ENCODE measurements at places on chromosomes 4 and X.

DNA sequence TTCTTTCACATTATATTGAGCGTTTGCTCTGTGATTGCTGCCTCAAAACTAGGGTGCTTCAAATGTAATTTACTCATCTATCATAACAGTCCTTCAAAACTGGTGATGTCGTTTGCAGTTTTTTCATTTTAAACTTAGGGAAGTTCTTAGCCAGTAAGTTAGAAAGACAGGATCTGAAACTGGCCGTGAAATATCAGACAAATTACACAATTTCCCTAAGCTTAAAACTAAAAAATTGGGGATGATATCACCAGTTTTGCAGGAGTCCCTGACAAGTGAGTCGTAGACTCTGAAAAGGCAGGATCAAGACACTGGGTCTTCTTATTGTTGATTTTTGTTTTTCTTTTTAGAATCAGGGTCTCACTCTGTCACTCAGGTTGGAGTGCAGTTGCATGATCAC, 44.8 kb downstream of the MOB1B start:
- DNase-seq = no peak

DNA sequence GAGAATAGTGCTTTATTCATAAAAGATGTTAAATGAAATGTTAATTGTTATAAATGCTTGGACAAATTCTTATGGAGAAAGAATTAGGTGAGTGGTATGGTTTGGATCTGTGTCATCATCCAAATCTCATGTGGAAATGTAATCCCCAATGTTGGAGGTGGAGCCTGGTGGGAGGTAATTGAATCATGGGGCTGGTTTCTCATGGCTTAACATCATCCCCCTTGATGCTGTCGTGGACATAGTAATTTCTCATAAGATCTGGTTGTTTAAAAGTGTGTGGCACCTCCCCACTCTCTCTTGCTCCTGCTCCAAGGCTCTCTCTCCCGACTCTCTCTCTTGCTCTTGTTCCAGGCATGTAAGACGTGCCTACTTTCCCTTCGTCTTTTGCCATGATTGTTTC, 22.5 kb downstream of the GYPE start:
- no peak for DNase-seq

DNA sequence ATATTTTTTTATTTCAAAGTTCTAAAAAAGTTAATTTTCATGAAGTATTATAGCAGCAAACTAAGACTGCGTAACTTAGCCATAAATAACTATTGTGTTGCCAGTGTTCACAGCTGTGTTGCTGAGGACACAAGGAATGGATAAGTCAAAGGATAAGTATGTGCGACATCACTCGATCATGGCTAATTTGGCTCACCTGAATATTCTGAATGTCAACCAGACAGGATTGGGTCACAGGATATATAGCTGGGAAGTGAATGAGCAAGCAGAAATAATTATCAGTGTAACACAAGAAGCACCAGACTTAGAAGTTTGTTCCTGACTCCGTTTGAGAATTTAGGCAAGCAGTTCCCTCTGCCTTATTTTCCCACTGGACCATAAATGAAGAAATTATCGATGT, 33.9 kb downstream of the PRDM8 start:
- DNase-seq = no peak

GRCh38 chrX:3807906-3808305, 94.5 kb upstream of the PRKX start:
- DNase-seq = no peak

DNA sequence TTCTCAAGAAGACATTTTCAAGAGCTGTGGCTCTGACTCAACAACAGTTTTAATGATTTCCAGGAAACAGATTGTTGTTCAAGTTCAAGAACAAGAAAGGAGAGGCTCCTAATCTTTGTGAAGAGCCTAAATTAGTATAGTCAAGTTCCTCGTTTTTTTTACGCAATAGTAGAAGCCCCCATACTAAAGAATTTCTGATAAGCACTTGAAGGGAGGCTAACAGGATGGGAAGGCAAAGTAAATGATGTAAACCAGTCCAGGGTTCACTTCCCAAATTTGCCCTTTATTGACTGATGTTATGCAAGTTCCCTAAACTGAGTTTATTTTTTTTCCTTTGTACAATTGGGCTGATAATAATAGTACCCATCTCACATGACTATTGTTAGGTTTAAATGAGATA, 178.2 kb downstream of the RTL9 start:
- no peak for DNase-seq

GRCh38 chrX:56068274-56068758, 163.8 kb upstream of the KLF8 start:
- DNase-seq = no peak

DNA sequence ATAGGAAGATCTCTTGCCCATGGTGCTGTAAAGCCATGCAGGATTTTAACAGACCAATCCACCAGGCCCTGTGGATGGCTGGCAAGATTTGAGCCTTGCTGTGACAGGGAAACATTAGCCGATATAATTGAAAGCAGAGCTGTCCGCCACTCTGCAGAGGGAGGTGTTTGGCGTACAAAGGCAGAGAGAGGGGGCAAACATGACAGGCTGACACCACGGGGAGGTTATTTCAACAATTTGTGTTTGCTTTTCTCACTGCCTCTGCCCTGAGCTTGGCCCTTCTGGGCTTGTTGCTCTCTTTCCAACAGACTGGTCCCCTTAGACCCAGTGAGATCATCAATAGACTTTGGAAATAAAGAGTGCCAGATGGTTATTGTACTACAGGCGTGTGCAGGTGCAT, 59.4 kb downstream of the CLNK start:
- DNase-seq = no peak

- no peak for DNase-seq
Measured at GRCh38 chrX:71637253-71637618, 18.9 kb upstream of the CXCR3 start.

DNA sequence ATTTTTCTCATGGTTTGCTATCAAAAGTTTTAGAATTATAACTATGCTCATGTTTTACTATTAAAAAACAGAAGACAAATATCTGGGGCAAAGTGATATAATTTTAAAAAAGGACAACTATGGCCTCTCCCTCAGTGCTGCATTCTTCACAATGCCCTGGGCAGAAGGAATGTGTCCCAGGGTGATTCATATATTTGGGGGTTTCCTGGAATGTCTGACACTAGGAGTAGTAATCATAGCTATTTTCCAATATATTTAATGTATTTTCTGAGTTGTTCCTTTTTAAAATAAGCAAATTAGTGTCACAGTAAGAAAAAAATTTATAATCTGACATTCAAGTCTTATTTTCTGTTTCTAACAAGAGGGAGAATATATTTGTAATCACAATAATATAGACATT, 281.7 kb downstream of the UNC5C start:
- DNase-seq = no peak

DNA sequence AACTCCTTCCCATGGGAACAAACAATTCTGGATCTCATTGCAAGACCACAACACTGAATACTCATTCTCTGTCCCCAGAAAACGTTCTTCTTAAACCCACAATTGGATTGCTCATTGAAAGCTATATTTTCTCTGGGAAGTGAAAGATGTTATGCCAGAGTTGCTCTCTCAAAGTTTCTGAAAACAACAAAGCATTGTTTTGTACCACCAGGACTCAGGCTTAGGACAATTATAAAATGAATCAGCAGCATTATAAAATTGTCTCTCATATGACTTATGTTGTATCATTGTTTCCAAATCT, 26.5 kb downstream of the TFDP3 start:
- DNase-seq = no peak

- no peak for DNase-seq
Measured at GRCh38 chr4:48853604-48854394, 22.9 kb downstream of the OCIAD1 start.

- no peak for DNase-seq
Measured at GRCh38 chrX:45261005-45261404, 60.3 kb upstream of the DIPK2B start.

DNA sequence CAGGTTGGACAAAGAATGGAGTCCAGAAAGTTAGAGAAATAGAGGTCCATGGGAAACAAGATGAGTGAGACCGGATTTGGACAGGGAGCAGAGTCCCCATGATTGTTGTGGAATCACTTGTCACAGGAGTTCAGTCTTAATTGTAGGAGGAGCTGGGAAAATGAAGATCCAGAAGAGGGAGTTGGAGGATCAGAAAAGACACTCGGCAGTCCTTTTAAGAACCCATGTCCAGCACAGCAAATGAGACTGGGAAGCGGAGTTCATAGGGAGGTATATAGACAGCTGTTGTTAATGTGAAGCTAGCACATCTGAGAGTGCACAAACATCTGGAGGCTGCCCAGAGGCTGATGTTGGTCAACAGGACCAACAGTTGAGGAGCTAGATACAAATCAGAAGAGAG, 111.4 kb upstream of the RXFP1 start:
- DNase-seq = no peak

DNA sequence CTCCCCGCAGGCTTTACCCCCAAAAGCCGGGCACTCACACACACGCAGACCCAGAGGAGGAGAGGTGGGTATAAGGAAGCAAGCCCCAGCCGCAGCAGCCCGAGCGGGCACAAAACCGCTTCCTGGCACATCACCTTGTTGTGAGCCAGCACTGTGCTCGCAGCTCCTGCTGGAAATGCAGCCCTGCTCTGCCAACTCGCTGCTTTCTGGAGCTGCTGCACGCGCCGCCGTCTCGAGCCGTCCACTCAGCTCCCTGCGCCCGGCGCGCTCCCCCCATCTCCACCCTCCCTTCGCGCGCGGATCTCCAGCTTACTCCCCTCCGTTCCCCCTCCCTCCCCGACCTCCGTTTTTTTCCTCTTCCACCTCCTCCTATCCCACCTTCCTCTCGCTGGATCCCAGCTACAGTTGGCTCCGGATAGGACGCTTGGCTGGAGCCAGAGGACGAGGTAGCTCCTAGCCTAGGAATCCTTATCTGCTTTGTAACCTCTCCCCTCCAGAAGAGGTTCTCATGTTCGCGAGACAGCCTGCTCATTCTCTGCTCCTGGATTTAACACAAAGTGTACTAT, at the start of gene SPOCK3:
SPOCK3 (minus strand) TSS at position 179 of the 566 bp plus-strand sequence.
- DNase-seq = peak; percentile 35

DNA sequence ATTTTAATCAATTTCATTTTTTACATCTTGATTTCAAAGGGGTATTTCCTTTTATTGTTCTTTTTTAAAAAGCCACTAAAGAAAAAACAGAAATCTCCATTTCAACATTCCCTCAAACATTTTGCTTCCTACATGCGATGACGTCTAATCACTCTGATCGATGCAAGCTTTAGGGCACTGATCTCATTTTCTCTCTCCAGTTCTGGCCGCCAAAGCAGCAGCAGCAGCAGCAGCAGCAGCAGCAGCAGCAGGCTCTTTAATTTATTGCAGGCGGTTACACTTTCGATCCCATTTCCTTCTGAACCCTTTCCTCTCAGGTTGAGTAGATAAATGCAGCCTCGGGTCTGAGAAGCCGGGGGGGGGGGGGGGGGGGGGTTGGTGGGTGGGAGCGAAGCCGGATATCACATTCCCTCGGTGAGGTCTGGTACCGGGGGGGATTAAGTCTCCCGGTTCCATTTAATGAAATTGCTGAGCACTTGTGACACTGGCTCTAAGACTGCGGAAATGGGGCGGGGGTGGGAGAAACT, 3.4 kb upstream of the PCDH7 start:
- no peak for DNase-seq

- peak; percentile 38 for DNase-seq
Measured at GRCh38 chrX:119235872-119236622, at the start of gene PGRMC1. TSS of gene PGRMC1 (plus strand) at chrX:119236285. CDS start at chrX:119236364, 79 bp downstream.

- DNase-seq = no peak
Measured at GRCh38 chr4:151799417-151800012, 38.7 kb upstream of the GATB start.

GRCh38 chr4:77010841-77011354, 61.3 kb downstream of the SEPTIN11 start:
- no peak for DNase-seq

GRCh38 chr4:76690011-76690905, 207.7 kb downstream of the SOWAHB start:
- DNase-seq = no peak

DNA sequence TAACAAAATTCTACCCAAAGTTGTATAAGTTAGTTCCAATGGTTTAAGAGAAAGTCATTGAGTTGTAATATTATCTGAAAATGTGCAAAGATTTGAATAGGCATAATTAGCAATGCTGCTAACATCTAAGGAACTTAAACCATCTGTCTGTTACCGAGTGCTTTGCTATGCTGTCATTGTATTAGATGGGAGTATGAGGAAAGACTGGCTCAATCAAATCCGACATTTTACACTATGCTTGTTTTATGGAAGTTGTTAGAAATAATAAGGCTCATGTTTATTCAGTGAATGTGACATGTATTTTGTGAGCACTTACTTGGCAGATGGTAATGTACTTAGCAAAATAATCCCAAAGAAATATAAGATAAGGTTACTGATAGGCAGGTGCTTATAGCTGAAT, 1715.1 kb downstream of the PCDH7 start:
- no peak for DNase-seq

- DNase-seq = no peak
Measured at GRCh38 chr4:184689681-184690080, 40.1 kb downstream of the PRIMPOL start.

GRCh38 chr4:155624478-155624877, 42.2 kb upstream of the GUCY1A1 start:
- no peak for DNase-seq

GRCh38 chr4:27270435-27270834, 409.8 kb downstream of the STIM2 start:
- no peak for DNase-seq

DNA sequence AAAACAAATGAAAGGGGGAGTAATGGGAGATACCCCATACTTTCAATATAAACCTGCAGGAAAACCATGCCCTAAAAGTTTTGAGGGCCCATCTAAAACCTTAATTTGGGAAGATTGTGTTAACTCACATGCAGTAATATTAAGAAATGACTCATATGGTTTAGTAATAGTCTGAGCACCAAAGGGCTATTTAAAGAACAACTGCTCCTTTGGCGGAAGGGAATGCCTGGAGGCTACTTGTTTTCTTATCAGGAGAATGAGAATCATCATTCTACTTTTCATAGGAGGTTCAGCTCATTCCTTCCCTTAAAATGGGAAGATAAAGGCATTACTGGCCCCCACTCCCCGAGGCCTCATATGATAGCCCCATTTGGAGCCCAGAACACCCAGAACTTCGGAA, 47.6 kb downstream of the SPIN3 start:
- DNase-seq = no peak

DNA sequence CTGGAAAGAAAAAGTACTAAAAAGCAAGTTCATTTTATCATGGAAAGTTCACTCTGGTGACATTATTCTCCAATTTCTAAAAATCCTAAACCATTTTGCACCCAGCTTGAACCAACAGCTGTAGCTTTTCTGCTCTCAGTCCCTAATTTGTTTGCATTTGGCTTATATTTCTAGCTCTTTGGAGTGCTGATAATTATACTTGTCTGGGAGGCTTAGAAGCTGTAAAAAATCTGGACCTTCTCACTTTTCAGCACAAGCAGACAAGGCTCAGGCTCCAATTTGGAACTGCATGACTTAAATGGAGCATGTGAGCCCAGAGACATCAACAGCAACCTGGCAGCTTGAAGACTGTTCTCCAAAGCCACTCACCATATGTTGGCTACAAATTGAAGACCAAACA, 170.9 kb upstream of the PCDH18 start:
- DNase-seq = no peak

- DNase-seq = no peak
Measured at GRCh38 chr4:122914292-122914904, 8.0 kb downstream of the NUDT6 start.

- DNase-seq = no peak
Measured at GRCh38 chrX:115339441-115340025, 50.0 kb downstream of the LUZP4 start.

GRCh38 chr4:61203436-61203790, 3.3 kb downstream of the ADGRL3 start:
- DNase-seq = no peak

Measured in D721Med (cell line).